ENCODE measurements at places on chromosomes 16 and 17. TPM values are rescaled to one million over a fixed set of nuclear protein-coding genes. Genes with fewer than 3 reads are reported as not detected.

KLHL10 gene
- total RNA-seq, result not detected

- no peak for DNase-seq
- no peak overlapping the region for H3K4me3 ChIP-seq
- peaks cover 4% of the 10 kb centered on the region for H3K4me1 ChIP-seq
Observed at GRCh38 chr16:86846136-86846535, 267.8 kb downstream of the FOXL1 start.

GRCh38 chr17:72446525-72447250 lies 325.9 kb downstream of the SOX9 start:
- H3K27ac ChIP-seq, result no peak overlapping the region
- H3K4me1 ChIP-seq, result no peaks in the 10 kb centered on the region
- DNase-seq, result no peak
- H3K36me3 ChIP-seq, result no peaks in the 10 kb centered on the region

DNA sequence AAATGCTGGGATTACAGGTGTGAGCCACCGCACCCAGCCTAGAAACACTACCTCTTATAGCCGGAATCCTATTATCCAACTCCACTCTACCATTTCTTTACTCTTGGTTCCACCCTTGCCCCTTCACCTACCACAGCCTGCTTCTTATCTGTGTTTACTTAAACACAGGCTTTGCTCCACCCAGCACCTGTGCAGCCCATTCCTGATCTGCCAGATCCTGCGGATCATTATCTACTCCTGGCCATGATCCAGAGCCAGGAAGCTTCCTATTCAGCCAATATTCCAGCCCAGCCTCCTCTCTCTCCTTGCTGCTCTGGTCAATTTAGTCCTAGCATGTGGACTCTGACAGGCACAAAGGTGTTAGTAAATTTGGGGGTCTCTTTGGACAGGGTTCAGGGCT lies 98.8 kb upstream of the MED13 start:
- no peak for DNase-seq
- no peak overlapping the region for H3K27ac ChIP-seq
- no peaks in the 10 kb centered on the region for H3K36me3 ChIP-seq
- peaks cover 4% of the 10 kb centered on the region for H3K27me3 ChIP-seq

- no peaks in the 10 kb centered on the region for H3K36me3 ChIP-seq
- no peak overlapping the region for H3K4me3 ChIP-seq
- no peaks in the 10 kb centered on the region for H3K27me3 ChIP-seq
- H3K4me1 ChIP-seq, result peaks cover 15% of the 10 kb centered on the region
- H3K27ac ChIP-seq, result no peak overlapping the region
Observed at GRCh38 chr17:51046514-51047384, 73.9 kb downstream of the SPAG9 start.

GRCh38 chr16:58062821-58063220 lies 37.3 kb downstream of the MMP15 start:
- no peak overlapping the region for H3K27ac ChIP-seq
- H3K4me1 ChIP-seq, result peaks cover 2% of the 10 kb centered on the region
- H3K27me3 ChIP-seq, result no peaks in the 10 kb centered on the region
- no peak for DNase-seq
- H3K4me3 ChIP-seq, result no peak overlapping the region
- no peaks in the 10 kb centered on the region for H3K36me3 ChIP-seq
